ENCODE measurements at places on chromosomes 16 and 17.

GRCh38 chr17:8158267-8159031, 4.3 kb downstream of the VAMP2 start:
- DNase-seq: peak; percentile 81

DNA sequence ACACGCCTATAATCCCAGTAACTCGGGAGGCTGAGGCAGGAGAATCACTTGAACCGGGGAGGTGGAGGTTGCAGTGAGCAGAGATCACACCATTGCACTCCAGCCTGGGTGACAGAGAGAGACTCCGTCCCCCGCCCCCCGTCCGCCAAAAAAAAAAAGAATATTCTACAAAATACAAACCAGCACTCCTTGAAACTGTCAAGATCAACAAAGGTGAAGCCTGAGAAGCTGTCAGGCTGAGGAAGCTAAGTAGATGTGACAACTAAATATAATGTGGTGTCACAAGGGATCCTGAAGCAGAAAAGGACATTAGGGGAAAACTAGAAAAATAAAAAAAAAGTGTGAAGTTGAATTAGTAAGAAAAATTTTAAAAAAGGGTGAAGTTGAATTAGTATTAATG, 6.2 kb downstream of the CD2BP2 start:
- no peak for DNase-seq

DNA sequence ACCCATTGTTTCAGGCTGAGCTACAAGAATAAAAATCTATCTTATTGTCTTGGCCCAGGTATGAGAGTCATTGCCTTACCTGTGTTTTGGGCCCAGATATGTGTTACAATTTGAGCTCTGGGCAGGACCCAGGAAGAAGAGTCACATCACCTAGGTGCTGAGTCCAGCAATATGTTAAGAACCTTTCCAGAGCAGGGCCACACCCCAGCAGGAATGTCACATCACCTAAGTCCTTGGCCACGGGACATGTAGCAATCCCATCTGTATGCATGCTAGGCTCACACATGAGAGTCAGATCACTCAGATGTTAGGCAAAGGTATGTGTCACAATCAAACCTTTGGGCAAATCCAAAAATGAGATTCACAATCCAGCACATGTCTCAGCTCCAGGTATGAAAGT, 2103.5 kb downstream of the TP53TG3F start:
- no peak for DNase-seq

DNA sequence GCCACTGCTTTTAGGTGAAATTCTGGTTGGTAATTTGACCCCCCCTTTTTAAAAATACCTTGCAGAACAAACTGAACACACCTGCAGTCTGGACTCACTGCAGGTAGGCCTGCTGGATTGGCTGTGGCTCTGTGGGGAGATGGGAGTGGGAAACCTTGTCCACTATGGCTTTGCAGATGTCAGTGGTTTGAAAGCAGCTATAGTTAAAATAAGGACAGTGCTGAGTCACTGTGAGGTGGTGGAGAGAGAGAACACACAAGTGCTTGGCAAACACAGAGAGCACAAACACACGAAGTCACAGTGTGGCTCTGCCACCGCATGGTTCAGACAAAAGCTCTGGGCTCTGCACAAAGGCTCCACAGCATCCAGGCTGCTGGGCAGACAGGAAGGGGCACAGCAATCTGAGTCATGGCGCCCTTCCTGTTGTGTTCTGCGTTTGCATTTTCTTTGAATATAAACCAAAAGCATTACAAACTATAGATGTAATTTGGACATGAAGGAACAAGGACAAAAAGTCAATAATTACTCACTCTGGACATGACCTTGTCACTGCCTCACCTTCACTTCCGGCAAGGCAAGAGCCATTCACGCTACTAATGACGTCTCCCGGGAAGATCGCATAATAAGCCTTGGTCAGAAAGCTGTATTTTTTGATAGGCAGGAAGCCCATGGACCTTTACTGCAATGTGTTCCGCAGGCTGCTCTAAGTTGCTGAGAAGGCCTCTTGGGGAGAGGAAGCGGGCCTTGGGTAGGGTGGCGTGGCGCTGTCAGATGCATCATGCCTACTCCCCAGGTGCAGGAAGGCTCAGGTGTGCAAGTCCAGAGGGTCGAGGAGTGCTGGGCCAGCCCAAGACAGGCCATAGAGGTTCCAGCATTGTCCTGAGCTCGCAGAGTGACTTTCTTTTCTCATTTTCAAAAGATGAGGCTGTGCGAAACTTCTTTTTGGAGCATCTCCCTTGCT, 60.1 kb upstream of the MED9 start:
- DNase-seq: no peak

DNA sequence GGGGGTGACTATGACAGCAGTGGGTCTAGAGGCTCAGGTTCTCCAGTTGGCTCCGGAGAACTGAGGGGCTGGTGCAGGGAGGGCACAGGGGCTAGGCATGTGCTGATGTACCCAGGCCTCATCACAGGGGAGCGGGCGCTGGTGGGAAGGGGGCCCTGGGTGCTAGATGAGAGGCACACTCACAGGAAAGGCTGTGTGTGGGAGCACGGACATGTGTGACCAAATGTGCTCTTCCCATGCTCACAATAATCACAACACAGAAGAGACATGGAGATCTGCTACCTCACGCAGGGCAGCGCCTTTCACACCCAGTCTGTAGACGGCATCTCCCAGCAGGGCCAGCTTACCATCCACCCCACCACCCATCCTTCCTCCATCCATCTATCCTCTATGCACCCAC, 17.4 kb upstream of the RASD1 start:
- no peak for DNase-seq

- DNase-seq: no peak
These were observed 472.4 kb downstream of the PMP22 start for GRCh38 chr17:14792746-14793145.

- no peak for DNase-seq
These were observed 39.7 kb upstream of the TBC1D3K start for GRCh38 chr17:37884516-37884915.

DNA sequence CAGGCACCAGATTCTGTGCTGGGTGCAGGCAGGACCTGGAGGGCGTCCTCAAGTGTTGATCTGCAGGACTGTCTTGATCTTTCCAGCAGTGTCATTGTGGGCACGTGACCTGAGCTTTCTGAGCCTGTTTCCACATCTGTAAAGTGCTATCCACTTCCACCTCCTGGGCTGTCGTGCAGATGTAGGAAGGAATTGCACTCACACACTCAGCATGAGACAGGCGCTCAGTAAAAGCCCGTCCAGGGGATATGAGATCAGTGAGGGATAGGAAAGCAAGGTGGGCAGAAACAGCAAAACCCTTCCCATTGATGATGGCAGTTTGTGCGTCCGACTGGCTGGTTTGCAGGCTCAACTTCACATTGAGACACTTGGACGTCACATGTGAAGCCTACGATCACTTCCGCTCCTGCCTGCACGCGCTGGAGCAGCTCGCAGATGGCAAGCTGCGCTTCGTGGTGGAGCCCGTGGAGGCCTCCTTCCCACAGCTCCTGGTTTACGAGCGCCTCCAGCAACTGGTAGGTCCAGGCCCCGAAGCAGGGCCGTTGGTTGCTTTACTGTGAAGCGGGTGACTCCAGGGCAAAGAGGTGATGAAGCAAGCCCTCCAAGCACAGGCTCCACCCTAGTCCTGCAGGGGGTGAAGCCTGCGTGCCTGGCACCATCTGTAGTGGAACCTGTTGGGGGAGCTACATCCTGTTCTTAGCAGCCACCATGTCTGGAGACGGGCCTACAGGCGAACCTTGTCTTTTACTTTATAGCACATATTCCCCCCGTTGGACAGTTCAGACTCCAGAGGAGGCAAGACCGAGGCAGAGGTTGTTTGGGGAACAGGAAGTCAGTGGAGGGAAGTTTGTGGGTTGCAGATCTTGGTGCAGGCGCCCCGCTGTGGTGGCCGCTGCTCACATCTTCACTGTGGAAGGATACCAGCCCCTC, 23.0 kb downstream of the METTL22 start:
- no peak for DNase-seq

- no peak for DNase-seq
These were observed 41.0 kb upstream of the MSI2 start for GRCh38 chr17:57215317-57215716.

- DNase-seq: peak; percentile 38
These were observed 542 bp downstream of the CBX4 start for GRCh38 chr17:79838522-79839274.

DNA sequence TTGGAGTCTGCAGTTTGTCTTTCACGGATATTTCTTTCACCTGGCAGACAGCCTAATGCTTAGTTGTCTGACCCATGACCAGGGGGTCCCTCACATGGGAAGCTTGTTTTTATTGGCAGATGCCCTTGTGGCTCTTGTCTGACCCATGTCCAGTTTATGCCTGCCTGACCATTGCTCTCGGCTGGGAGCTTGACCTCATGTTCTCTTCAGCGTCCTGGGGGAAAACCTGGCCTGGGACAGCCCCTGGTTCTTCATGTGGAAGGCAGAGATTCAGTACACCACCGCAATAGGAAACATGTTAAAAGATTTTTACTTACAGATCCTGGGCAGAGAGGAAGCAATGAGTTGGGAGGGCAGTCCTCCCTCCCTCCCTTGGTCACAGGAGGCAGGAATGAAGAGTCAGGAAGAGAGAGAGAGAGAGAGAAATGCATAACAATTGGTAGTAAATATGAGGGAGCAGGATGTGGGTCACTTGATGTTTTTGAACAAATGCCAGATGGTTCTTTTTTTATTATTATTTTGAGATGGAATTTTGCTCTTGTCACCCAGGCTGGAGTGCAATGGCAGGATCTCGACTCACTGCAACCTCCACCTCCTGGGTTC, 302.7 kb upstream of the MYOCD start:
- no peak for DNase-seq

DNA sequence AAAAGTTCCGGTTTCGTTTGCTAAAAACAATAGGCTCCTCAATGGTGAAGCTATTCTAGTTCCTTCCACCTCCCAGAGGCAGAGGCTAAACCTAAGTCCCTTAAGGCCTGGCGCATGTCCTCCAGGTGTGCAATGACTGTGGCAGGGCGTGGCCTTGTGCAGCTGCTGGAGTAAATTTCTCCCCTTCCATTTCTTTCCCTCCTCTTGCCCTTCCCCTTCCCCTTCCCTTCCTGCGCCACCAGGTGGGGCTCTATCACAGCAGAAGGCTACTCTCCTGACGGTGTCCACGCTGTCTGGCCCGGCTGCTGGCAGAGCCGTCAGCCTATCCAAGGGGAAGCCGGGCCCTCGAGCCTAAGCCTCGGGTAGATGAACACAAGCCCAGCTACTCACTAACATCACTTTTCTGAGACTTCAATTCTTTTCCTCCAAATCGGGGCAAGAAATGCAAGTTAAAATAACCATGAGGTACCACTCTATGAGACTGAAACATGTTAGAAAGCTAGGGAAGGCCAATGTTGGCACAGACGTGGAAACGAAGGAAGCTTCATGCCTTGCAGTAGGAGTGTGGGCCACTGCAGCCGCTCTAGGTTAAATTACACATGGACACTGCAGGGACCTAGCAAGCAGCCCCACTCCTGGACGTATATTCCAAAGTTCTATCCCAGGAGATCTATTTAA, 34.4 kb downstream of the C16orf78 start:
- DNase-seq: peak; percentile 45

DNA sequence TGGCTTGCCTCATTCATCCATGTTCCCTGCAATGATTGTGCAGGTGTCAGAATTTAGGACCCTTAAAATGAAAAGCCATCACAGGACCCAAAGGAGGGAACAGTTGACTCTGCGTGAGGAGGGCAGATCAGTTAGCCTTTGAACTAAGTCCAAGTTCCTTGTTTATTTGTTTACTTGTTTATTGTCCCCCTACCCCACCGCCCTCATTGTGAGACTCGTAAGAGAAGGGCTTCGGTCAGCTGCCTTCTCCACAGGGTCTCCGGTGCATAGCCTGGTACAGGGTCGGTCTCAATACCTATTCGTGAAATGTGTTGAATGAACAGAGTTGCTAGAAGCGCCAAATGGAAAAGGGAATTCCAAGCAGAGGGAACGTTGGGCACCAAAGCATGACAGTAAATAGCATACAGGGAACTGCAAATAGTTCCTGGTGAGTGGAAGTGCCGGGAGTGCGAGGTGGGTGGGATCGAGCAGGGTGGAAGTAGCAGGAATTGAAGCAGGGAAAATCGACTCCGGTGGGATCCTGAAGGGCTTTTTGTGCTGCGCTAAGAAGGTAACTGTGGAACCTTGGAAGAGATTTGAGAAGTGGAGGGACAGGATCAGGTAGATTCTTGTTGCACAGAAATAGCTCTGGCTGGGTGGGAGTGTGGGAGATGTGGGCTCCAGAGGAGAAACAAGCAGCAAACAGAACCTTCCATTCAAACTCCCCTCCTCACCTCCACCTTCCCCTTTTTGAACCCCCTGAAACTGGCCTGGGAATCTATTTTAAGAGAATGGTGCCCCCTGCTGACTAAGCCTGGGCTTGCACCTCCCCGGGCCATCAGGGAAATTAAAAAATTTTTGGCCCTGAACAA, 12.7 kb downstream of the SLC35B1 start:
- DNase-seq: peak; percentile 67

Measured in stimulated activated CD4-positive, alpha-beta T cell treated with anti-CD3 and anti-CD28 coated beads, Interleukin-1b, Interleukin-23, amount 100 ng/mL, for 4 hours (primary cell).